KBM-7 (cell line): ENCODE measurements at places on chromosomes 16 and 17.
A peak's percentile ranks its signal among the peaks of the same experiment; 100 is the strongest.

DNA sequence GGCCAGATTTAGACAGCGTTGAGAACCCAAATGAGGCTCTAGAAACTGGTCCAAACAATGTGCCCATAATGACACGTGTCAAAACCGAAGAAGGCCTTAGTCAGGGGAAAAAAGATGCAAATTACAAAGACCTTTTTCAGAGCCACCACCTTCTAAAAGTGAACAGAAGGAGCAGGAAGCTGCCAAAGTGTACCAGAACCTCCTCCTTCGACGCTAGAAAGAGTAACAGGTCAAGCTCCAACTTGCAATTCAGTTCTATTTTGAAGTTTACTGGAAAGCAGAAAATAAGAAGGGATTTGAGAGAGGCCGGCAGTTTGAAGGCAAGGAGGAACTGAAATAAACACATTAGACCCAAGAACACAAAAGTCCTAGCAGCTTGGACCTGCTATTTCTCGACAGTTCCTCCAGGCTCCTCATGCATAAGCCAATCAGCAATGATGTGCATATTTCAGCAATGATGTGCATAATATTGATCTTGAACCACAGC lies 61.8 kb downstream of the XYLT1 start:
- DNase-seq = no peak

DNA sequence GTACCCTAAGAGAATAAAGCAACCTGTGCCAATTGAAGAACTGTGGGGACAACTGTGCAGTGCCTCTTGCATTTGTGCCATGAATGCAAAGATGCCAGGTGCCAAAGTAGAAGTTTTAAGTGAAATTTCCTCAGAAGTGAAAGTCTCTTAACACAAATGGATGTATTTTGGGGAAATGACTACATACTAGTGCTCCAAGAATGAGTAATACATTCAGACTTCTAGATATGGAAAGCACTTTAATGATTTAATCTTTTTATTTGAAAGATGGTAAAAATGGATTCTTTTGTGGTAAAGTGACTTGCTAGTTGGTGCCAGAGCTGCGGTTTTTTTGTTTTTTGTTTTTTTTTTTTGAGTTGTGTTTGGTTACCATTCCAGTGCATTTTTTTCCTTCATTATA lies 15.0 kb downstream of the UTP18 start:
- DNase-seq = no peak

GRCh38 chr16:30715750-30716445 lies 16.9 kb downstream of the SRCAP start:
- DNase-seq = no peak

- peak; percentile 37 for DNase-seq
These were observed 66.6 kb downstream of the WSB1 start for GRCh38 chr17:27360507-27360906.

DNA sequence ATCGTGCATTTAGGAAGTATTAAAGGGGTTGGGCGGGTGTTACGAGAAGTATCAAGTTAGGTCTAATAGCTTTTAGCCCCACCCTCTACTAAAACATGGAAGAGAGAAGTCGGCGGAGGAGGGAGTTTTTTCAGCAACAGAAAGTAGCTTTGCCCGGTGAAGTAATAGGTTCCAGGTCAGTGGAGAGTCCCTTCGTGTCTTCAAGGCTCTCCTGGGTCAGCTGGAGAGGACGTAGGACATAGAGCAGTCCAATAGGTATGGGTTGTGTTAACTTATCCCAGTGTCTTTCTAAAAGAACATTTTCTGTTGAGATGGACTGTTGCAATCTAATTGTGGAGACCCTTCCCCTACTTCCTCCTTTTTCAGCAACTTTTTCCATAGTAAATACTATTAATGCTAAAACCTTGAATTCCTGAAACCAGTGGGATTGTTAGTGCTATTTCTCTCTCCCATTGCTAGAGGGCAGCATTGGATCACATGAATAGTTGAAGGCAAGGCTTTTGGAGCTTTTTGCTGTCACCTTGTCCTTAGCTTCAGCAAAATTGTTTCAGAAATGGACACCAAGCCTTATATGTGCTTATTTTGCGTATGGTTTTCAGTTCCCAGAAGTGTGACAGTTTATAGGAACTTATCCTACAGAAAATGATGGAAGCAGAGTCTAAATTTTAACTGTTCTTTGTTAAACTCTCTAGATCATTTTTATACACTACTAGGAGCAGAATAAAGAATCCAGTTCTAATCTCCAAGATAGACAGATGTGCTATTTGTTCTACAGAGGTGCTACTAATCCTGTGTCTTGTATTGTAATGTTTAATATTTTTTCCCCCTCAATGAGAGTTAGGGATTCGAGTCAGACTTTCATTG lies 38.4 kb downstream of the UTP18 start:
- peak; percentile 45 for DNase-seq

- DNase-seq = peak; percentile 70
These were observed 161.2 kb upstream of the IRX3 start for GRCh38 chr16:54447576-54448440.
